ENCODE measurements at places on chromosomes 3 and 15.

GRCh38 chr3:25441234-25441856, 13.3 kb downstream of the RARB start:
- no peak for DNase-seq

- no peak for DNase-seq
These were observed 5.1 kb downstream of the APBA2 start for GRCh38 chr15:28890711-28891495.

GRCh38 chr3:10292505-10293419, at the start of gene GHRL:
Gene GHRL (minus strand): TSS chr3:10292947. CDS start chr3:10290180, 2,767 bp downstream.
- DNase-seq: no peak

- no peak for DNase-seq
These were observed 385.7 kb downstream of the CNTN4 start for GRCh38 chr3:2484162-2485026.

- DNase-seq: no peak
These were observed 21.4 kb upstream of the PIAS1 start for GRCh38 chr15:68032672-68033071.

DNA sequence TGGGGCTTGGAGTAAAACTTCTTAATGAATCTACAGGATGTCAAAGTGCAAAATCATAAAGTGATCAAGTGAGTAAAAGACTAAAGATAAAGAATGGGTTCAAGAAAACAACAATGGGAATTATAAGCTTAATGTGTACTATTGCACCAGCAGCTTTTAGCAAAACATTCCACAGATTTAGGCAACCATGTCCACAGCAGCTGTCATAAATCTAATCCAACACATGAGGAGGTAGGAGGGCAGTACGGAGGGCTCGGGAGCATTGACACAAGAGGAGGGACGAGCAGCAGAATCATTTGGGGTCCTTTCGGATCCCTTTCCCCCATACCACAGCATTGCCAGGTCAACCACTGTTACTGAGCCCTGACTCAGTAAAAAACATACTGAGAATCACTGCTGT, 464.3 kb upstream of the WNT5A start:
- no peak for DNase-seq

GRCh38 chr3:153268564-153269279, 106.7 kb downstream of the RAP2B start:
- DNase-seq: no peak

DNA sequence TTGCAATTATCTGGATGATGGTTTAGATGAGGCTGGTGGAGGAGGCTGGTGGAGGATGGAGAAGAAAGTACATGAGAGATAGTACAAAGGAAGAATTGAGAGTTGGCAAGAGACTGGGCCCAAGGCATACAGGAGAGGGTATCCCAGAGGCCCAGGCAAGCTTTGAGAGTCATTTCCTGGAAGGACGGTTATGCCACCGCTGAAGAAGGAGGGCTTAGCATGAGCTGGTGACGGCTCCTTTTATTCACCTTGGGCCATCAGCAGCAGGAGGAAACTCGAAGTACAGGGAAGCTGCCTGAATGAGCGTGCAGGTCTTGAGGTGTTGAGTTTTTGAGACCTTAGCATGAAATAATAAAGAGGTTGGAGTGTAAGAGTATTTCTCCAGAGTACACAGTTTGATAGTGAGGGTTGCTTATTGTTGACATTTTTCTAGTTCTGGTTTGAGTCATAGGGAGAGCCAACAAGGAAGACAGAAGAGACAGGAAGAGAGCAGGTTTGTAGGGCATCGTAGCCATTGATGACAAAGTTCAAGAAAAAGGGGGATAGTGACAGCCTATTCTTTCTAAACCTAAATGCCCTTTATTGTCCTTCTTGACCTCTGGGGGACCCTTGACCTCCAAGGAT, 13.8 kb downstream of the THSD4 start:
- DNase-seq: no peak

All from NCI-H1436 treated with DMSO at 0.1 percent for 48 hours (cell line).